Frontal cortex (tissue), 4 donors: ENCODE measurements at places on chromosomes 13 and 19. TPM values are rescaled to one million over a fixed set of nuclear protein-coding genes. Genes with fewer than 3 reads are reported as not detected.

C19orf25 gene
- total RNA-seq: 17.9 TPM

WDR62 gene
- total RNA-seq: 0.82 TPM

SLC1A6 gene
- total RNA-seq: 54.6 TPM

ZIC5 gene
- total RNA-seq: 1.6 TPM

CEACAM7 gene
- total RNA-seq: not detected

UQCR11 gene
- 65.6 TPM for total RNA-seq
